Stimulated activated CD8-positive, alpha-beta memory T cell treated with anti-CD3 and anti-CD28 coated beads, Interleukin-2, amount 100 ng/mL, for 1 hour (primary cell): ENCODE measurements at places on chromosomes 3 and 15.
A peak's percentile ranks its signal among the peaks of the same experiment; 100 is the strongest.

- peak; percentile 4 for DNase-seq
Measured at GRCh38 chr3:161274691-161275298, 53.7 kb downstream of the NMD3 start.

GRCh38 chr3:183527428-183528379, 27.8 kb downstream of the KLHL6 start:
- no peak for DNase-seq

GRCh38 chr3:15781131-15781530, 16.6 kb downstream of the ANKRD28 start:
- no peak for DNase-seq

- no peak for DNase-seq
Measured at GRCh38 chr3:136473716-136474326, 223.7 kb downstream of the PCCB start.

GRCh38 chr3:4290272-4290893, 12.8 kb upstream of the SETMAR start:
- no peak for DNase-seq

- no peak for DNase-seq
Measured at GRCh38 chr3:149042789-149043386, 43.4 kb downstream of the HLTF start.

DNA sequence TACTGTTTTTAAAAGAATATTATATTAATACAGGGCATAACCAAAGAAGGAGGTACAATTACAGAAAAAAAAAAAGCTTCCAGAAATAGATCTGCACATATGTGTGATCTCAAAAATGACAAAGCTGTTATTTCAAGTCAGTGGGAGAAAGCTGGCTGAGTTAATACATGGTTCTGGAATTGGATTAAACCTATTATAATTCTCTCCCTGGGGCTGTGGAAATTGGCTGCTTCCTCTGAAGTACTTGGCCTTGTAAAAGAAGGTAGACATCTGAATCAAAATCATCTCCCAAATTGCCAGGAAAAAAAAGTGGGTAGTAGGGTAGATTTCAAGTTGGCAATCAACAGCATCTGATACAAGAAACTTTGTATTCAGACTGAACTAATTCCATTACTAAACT, 723.9 kb upstream of the ALCAM start:
- DNase-seq = no peak

DNA sequence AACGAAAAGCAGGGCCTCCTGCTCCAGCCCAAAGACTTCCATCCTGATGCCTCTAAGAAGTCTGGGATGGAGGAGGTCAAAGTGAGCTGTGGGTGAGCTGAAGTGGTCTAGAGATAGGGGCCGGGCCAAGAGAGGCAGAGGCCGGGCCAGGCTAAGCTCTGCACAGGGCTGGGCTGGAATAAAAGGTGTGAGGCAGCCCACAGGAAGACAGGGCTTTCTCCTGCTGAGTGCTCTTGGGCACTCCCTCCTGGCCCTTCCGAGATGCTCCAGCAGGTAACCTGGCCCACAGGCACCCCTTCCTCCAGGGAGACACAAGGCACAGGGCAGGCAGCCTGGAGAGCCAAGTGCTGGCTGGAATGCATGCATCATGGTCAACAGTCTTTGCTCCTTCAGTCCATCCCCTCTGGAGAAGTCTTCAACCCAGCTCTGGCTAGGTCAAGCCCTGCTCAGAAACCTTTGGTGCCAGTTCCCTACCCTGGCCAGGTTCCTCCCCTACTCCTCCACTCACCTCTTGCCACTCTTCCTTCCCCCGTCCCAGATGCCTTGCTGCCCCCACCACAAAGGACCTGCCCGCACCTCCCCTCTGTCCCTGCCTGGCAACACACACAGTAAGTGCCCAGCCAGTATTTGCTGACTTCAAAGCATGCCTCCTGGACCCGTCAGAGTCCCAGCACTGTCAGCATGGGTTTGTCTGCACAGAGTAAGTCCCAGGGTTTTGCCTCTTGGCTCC, 93.6 kb downstream of the SEC22A start:
- DNase-seq = no peak

- no peak for DNase-seq
Measured at GRCh38 chr3:134441321-134441720, 44.5 kb downstream of the ANAPC13 start.

DNA sequence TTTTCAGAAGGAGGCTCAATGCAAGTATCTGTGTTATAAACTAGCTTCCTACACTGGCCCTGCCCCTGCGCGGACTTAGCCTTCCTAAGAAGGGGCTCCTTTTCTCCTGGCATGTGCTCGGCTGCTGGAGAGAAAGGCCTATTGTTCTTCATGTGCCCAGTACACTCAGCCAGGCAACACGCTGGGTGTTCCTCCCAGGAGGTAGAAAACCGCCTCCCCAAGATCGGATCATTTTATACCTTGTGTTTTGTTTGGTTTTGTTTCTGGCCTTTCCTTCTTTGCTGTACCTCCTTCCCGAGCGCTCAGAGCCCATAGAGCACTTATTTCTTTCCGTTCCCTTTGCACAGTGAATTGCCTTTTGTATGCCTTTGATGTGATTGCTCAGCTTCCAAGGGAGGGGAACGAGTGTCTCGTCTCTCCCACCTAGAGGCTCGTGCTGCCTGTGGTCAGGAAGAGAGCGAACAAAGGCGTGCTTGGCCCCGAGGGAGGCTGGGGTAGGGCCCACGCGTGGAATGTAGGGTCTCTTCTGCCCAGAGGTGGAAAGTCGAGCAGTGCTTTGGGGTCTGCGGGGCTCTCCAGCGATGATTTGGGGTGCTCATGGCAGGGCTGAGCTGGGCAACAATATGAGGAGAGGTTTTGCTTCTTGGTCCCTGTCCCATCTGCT, 30.0 kb downstream of the CCNL1 start:
- DNase-seq = no peak

GRCh38 chr3:61927332-61927731, 366.0 kb downstream of the PTPRG start:
- DNase-seq = no peak

- no peak for DNase-seq
Measured at GRCh38 chr15:85482894-85483293, 102.5 kb downstream of the AKAP13 start.

GRCh38 chr3:13827699-13828098, 52.2 kb downstream of the WNT7A start:
- no peak for DNase-seq

GRCh38 chr3:118970819-118971218, 63.8 kb downstream of the IGSF11 start:
- no peak for DNase-seq

GRCh38 chr3:93910097-93910496, 63.6 kb downstream of the PROS1 start:
- DNase-seq = no peak

GRCh38 chr3:49469037-49469935, 781 bp upstream of the DAG1 start:
- DNase-seq = no peak

DNA sequence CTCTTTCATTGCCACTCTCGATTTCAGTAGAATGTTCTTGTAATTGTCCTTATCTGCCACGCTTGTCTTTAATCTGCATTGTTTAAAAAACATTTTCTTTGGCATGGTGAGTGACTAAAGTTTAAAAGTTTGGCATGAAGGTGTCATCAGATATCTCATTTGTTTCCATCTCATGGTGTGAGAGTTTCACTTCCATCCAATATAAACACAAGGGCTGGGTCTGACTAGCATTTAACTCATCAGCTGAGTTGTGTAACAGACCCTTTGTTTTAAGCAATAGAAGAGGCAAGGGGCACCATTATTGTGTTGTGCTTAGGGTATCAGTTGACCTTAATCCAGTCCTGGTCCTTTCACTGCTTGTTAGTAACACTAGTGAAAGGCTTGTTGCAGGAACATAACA, 49.9 kb upstream of the IL12A start:
- no peak for DNase-seq

GRCh38 chr3:147216143-147216673, 190.1 kb downstream of the ZIC4 start:
- no peak for DNase-seq

- DNase-seq = no peak
Measured at GRCh38 chr15:76229266-76229665, 82.0 kb downstream of the ETFA start.

GRCh38 chr15:71414853-71415252, 299.6 kb downstream of the THSD4 start:
- DNase-seq = no peak

GRCh38 chr3:115071601-115072000, 75.5 kb downstream of the ZBTB20 start:
- no peak for DNase-seq

DNA sequence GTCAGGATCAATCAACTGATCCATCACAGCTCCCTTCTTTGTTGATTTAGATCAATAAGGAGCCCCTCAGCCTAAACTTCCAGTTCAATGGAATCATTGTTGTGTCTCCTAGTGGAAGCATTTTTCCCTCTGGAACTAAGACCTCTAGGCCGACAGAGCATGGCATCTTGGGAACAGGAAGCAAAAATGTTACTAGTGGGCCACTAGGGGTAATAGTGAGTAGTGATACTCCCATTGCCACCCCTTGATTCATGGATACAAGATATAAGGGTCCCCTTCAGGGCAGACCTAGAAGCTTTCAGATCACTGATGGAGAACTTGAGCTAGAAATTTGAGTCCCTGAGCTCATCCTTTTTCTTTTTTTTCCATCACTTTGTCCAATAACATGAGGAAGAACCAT, 40.4 kb upstream of the AZI2 start:
- DNase-seq = no peak

- no peak for DNase-seq
Measured at GRCh38 chr3:117084277-117084676, 374.7 kb downstream of the TUSC7 start.

DNA sequence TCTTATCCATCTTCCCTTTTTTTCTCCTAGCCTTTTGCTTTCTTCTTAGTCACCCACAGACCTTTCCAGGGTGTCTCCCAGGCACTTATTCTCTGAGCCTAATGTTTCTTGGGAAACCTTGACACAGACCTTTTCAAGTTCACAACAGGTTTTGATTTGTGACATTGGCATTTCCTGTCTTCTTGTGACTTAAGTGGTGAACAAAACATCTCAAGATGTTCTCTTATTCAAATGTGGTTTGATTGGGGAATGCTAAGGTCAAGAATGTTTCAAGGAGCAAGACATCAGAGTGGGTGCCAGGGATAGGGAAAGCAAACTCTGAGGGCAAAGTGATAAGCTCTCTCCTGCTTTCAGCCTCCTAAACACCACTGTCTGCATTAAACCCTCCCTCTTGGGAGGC, 68.2 kb upstream of the GSK3B start:
- DNase-seq = no peak

- no peak for DNase-seq
Measured at GRCh38 chr15:95327183-95327525, 1003.3 kb upstream of the NR2F2 start.

- DNase-seq = peak; percentile 9
Measured at GRCh38 chr3:37243820-37244748, 69.7 kb upstream of the LRRFIP2 start.

GRCh38 chr3:38643090-38643489, 6.4 kb downstream of the SCN5A start:
- no peak for DNase-seq

DNA sequence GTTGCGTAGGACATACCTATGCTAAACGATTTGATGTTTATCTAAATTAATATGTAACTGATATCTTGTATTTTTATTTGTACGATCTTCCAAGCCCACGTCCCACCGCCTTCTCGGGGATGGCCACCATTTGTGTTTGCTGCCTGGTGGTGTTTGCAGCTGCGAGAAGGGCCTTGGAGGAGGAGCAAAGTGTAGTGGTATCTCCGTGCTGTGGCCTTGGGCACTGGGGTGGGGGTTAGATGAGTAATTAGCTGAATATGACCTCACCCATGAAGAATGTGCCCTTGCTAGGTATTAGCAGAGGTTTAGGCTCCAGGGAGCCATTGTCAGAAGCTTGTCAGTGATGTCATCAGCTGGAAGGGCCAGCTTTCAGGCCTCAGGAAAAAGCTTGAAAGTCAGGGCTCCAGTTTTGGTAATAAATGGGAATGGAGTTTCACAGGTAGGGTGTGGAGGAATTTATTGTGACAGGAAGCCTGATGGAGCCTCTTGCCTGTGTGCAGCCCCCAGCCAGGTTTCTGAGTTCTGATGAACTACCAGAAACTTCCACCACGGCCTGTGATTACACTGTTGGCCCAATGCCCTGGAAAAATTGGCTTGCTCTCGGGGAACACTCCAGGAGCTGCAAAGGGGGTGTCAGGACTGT, 41.0 kb downstream of the FLNB start:
- DNase-seq = no peak

DNA sequence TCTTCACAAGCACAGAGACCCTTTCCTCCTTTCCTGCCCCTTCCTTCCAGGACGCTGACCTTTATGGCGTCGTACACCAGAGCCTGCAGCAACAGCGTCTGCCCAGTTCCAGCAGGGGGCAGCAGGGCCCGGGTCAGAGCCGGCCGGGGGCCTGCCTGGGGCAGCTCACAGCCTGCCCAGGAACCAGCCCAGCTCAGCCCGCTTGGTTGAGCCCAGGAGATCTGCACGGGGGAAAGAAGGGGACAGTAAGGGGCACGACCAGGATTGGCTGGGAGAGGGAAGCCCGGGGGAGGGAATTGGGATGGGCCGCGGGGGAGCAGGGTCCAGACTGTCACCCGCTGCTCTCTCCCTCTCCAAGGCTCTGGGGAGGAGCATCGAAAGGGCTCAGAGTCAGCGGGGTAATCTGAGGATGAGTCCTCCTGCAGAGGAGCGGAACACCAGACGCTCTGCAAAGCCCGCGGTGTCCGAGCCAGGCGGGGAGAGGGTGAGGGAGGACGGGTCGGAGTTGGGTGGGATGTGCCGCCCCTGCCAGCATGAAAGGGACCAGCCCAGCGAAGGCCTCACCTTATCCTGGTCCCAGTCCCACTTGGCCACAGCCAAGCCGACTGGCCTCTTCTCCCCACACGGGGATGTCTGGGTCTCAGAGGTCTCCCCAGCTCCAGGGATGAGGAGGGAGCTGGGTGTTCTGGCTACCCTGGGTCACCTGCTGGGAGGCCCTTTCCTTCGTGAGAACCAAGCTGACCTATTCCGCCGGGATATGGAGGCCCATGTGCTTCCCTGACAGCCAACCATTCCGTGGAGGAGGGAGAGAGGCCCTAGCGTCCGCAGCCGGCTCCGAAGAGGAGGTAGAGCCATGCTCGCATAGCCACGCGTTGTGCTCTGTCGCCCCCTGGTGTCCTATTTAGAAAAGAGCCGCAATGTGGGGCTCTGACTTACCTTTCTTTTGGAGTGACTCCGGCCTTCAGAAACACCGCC, 7.4 kb upstream of the IGDCC3 start:
- peak; percentile 72 for DNase-seq

DNA sequence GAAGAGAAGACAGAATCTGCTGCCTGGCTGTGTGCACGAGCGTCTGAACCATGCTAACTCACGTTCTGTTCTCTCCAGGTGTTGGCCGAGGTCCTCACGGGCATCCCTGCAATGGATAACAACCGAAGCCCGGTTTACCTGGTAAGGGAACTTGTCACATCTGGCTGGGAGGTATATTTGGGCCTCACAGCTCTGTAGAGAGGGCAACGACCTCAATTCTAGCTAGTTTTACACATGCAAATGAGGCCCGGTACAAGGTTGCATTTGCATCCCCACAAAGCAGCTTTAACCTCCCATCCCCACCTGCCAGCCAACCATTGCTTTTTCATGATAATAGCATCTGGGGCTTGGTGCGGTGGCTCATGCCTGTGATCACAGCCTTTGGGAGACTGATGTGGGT, 22.0 kb upstream of the TATDN2 start:
- no peak for DNase-seq
